SJSA1 (cell line): ENCODE measurements at places on chromosomes 7 and 10. TPM values are rescaled to one million over a fixed set of nuclear protein-coding genes. Genes with fewer than 3 reads are reported as not detected.

The TET1 gene
- 1.9 and 4.4 TPM in 2 replicates for total RNA-seq

GRCh38 chr10:31706464-31707092, 222.1 kb downstream of the ARHGAP12 start:
- no peak for DNase-seq
- H3K36me3 ChIP-seq: no peaks in the 10 kb centered on the region
- peaks cover 27% of the 10 kb centered on the region for H3K4me1 ChIP-seq
- H3K4me3 ChIP-seq: no peak overlapping the region

GRCh38 chr7:139901901-139902300, 72.8 kb downstream of the TBXAS1 start:
- H3K27me3 ChIP-seq: no peaks in the 10 kb centered on the region
- H3K36me3 ChIP-seq: no peaks in the 10 kb centered on the region
- H3K4me3 ChIP-seq: no peak overlapping the region

The FANK1 gene
- total RNA-seq: 0.18 TPM in 1 of 2 replicates, not detected in the other

The PRSS37 gene
- total RNA-seq: not detected in 2 replicates

- no peak overlapping the region for H3K27ac ChIP-seq
- no peaks in the 10 kb centered on the region for H3K27me3 ChIP-seq
- H3K36me3 ChIP-seq: no peaks in the 10 kb centered on the region
- H3K4me3 ChIP-seq: no peak overlapping the region
- no peak for DNase-seq
Observed at GRCh38 chr10:61257956-61258496, 195.2 kb downstream of the TMEM26 start.

The HTRA1 gene
- 8.4 and 12.3 TPM in 2 replicates for total RNA-seq

The ANKRD30A gene
- not detected in 2 replicates for total RNA-seq

The KIAA1549 gene
- 0.75 and 0.95 TPM in 2 replicates for total RNA-seq

DNA sequence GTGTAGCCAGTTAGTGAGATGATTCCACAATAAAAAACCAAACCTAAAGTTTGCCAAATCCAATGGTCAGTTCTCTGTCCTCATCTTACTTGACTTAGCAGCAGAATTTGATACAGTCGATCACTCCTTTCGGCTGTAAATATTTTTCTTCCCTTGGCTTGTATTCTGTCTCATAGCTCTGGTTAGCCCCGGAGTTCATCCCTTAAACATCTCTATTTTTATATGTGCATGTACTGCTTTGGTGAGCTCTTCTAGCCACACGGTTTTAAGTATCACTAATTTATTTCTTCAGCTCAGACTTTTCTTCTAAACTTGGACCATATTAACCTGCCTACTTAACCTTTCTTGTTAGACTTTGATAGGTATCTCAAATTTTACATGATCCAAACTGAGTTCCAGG, 17.8 kb upstream of the ASB15 start:
- H3K36me3 ChIP-seq: no peaks in the 10 kb centered on the region
- no peak overlapping the region for H3K27ac ChIP-seq
- no peak for DNase-seq
- H3K4me1 ChIP-seq: no peaks in the 10 kb centered on the region
- H3K4me3 ChIP-seq: no peak overlapping the region

DNA sequence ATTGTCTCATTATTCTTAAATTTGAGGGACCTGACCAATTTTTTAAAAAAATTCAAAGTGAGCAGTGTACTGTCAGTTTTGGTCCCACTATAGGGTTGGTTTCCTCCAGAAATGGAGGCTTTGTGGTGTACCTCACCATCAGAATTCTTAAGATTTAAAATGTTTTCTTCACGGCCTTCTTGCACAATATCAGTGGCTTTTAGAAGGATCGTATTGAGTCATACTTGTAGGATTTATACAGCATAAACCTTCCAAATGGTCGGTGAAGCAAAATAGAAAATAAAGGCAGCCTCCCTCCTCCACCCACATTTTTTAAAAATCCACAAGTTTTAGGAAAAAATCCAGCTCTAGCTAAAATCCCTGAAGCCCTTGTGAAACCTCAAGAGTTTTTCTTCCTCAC, 126.4 kb downstream of the RNLS start:
- no peaks in the 10 kb centered on the region for H3K36me3 ChIP-seq
- H3K4me3 ChIP-seq: no peak overlapping the region
- DNase-seq: no peak

GRCh38 chr10:25683344-25683743, 250.7 kb upstream of the MYO3A start:
- H3K4me3 ChIP-seq: no peak overlapping the region
- H3K36me3 ChIP-seq: no peaks in the 10 kb centered on the region
- H3K27me3 ChIP-seq: no peaks in the 10 kb centered on the region
- peaks cover 38% of the 10 kb centered on the region for H3K4me1 ChIP-seq
- H3K27ac ChIP-seq: peak overlapping the region; percentile 86; the same call in 1 of the 2 replicates

- H3K4me1 ChIP-seq: no peaks in the 10 kb centered on the region
- no peak overlapping the region for H3K27ac ChIP-seq
- H3K36me3 ChIP-seq: no peaks in the 10 kb centered on the region
- peak; percentile 16 for DNase-seq
- no peaks in the 10 kb centered on the region; the same call in 1 of the 2 replicates for H3K27me3 ChIP-seq
- H3K4me3 ChIP-seq: no peak overlapping the region
Observed at GRCh38 chr7:155985518-155986250, 173.4 kb upstream of the SHH start.

- H3K36me3 ChIP-seq: peaks cover 19% of the 10 kb centered on the region
- H3K27ac ChIP-seq: no peak overlapping the region
- H3K4me1 ChIP-seq: peaks cover 9% of the 10 kb centered on the region
- no peak overlapping the region for H3K4me3 ChIP-seq
Observed at GRCh38 chr10:15155978-15156656, 12.4 kb downstream of the NMT2 start.

DNA sequence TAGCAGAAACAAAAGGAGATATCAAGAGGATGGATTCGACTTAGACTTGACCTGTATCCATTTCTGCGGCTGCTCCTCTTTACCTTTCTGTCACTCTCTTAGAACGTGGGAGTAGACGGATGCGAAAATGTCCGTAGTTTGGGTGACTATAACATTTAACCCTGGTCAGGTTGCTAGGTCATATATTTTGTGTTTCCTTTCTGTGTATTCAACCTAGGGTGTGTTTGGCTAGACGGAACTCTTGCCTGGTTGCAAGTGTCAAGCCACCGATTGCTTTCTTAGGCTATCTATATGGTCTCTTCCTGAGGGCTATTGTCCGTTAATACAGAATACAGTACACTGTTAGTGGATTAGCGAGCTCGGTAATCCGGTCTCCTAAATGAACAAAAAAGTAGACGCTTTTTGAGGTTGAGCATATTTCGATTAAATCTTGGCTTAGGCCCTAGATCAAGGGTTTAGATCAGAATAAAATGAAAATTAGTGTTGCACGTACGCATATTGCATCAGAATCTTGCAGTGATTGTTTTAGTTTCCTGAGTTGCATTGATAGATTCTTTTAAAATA, 1.2 kb downstream of the PTEN start:
- peaks cover 10% of the 10 kb centered on the region for H3K36me3 ChIP-seq
- H3K4me1 ChIP-seq: peaks cover 3% of the 10 kb centered on the region; the same call in 1 of the 2 replicates
- H3K4me3 ChIP-seq: peak overlapping the region; percentile 94
- no peak for DNase-seq
- no peaks in the 10 kb centered on the region for H3K27me3 ChIP-seq

The KCND2 gene
- not detected in 2 replicates for total RNA-seq

DNA sequence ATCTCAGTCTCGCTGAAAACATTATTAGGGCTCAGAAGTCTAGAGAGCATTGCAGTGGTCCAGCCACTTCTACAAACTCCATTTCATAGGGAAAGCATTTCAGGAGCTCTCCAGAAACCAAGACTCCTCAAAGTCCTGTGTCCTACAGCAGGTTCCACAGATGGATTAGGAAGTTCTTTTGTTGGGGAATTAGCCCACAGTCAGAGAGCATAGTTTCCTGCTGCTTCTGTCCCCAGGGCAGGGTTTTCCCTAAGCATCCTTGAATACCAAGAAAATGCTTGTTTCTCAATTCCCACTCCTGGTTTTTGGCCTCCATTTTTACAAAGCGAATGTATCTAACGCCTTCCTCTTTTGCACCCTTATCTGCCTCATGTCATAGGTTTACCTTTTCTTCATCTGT, 235.9 kb upstream of the PODXL start:
- H3K4me1 ChIP-seq: no peaks in the 10 kb centered on the region
- DNase-seq: no peak
- H3K4me3 ChIP-seq: no peak overlapping the region

- DNase-seq: no peak
- no peaks in the 10 kb centered on the region for H3K27me3 ChIP-seq
- H3K4me1 ChIP-seq: no peaks in the 10 kb centered on the region
- no peaks in the 10 kb centered on the region for H3K36me3 ChIP-seq
Observed at GRCh38 chr10:18449611-18450026, 201.8 kb downstream of the NSUN6 start.

GRCh38 chr10:132402781-132403241, 5.8 kb downstream of the PWWP2B start:
- no peak for DNase-seq
- H3K4me3 ChIP-seq: no peak overlapping the region
- no peaks in the 10 kb centered on the region for H3K36me3 ChIP-seq
- H3K27me3 ChIP-seq: no peaks in the 10 kb centered on the region
- no peak overlapping the region for H3K27ac ChIP-seq
- H3K4me1 ChIP-seq: no peaks in the 10 kb centered on the region; the same call in 1 of the 2 replicates

GRCh38 chr10:14244801-14245211, 85.9 kb downstream of the FRMD4A start:
- peak; percentile 18 for DNase-seq
- no peaks in the 10 kb centered on the region for H3K36me3 ChIP-seq
- H3K4me1 ChIP-seq: peaks cover 12% of the 10 kb centered on the region
- no peak overlapping the region for H3K4me3 ChIP-seq

The SPDYE16 gene
- total RNA-seq: not detected in 2 replicates

DNA sequence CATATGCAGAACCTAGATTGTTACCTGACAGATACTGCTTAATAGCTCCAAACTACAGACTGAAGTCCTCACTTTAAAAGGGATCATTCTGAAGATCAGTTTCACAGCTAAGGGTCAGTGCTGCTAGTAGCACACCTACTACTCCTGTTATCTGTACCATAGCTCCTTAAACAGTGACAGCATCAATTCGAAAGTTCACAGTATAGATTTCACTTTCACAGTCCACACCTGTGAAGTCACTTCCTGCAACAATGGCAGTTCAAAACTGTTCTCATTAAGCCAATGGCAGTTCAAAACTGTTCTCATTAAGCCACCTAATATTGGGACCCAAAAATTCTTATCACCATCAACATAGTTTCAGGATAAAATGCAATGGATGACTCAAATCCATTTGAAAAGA, 10.7 kb upstream of the FHIP2A start:
- H3K27me3 ChIP-seq: no peaks in the 10 kb centered on the region
- no peak overlapping the region for H3K4me3 ChIP-seq
- peaks cover under 1% of the 10 kb centered on the region; the same call in 1 of the 2 replicates for H3K4me1 ChIP-seq
- H3K27ac ChIP-seq: no peak overlapping the region
- H3K36me3 ChIP-seq: no peaks in the 10 kb centered on the region; the same call in 1 of the 2 replicates

The ANKRD2 gene
- total RNA-seq: 0.22 TPM in 1 of 2 replicates, not detected in the other

The AGMO gene
- total RNA-seq: not detected in 2 replicates

DNA sequence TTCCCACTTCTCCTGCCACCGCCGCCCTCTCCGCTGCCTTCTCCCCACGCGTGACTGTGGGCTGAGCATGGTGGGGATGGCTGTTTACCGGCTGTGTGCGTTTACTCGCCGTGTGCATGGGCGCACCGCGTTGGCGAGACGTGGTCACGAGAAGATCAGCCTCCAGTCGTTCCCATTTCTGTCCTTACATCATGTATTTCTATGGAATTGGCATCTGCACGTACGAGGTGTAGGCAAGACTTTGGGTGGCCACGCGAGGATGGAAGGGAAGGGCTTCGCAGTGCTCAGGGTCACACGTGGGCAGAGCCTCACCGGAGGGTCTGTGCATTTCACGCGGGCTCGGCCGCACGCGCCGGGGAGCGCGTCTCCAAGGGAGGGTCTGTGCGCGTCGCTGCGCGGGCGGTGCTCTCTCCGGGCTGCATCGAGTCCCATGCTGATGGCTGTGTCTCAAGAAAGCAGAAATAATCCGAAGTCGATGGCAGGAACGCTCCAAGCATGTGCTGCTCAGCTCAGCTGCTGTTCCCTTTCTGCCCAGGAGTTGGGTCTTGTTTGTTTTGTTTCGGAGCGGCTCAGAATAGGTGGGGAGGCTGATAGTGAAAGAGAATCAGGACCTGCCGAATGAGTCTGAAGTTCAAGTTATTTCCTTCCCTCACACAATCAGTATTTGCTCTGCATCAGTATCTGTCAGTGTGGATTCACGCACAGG, 973 bp downstream of the CAMK1D start:
- no peaks in the 10 kb centered on the region for H3K27me3 ChIP-seq
- peak; percentile 43 for DNase-seq
- peaks cover 17% of the 10 kb centered on the region for H3K4me1 ChIP-seq
- no peak overlapping the region for H3K27ac ChIP-seq
- peak overlapping the region; percentile 76 for H3K4me3 ChIP-seq
- peaks cover 4% of the 10 kb centered on the region; the same call in 1 of the 2 replicates for H3K36me3 ChIP-seq

DNA sequence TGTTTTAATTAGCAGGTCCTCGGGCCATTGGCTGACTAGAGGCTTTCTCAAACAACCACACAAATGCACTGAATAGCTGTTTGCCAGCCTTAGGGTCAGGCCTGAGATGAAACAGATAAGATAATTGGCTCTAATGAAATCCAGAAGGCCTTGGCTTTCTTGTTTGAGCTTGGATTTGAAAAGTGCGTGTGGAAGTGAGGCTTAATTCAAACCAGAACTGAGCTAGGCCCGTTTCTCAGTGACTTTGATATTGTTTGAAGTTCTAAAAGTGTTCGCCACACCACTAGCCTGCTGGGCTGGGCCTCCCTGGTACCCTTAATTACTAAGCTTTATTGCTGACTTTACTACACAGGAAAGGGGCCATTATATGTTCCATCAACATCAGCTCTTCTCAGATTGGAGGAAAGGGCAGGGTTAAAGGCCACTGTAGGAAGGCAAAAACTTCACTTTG, 270.6 kb downstream of the TWIST1 start:
- H3K27me3 ChIP-seq: no peaks in the 10 kb centered on the region
- DNase-seq: no peak
- no peak overlapping the region for H3K27ac ChIP-seq
- no peaks in the 10 kb centered on the region for H3K36me3 ChIP-seq
- no peak overlapping the region for H3K4me3 ChIP-seq

The PDE6C gene
- total RNA-seq: not detected in 2 replicates

DNA sequence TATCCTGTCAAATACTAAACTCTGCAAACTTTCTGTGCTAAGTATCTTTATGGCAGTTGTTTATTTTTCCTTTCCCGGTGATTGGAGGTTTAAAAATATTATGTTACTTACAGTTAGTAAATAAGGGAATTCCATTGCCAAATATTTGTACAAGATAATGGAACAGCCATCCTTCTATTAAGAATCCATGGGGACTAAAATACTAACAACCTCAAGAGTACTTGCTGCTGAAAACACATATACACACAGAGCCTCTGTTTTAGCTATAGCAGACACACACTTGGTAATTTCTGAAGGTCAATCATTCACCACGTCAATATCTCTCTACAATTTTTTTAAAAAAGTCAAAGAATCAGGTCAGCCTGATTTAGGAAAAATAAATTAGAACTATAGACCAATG, 32.4 kb downstream of the TSPAN12 start:
- no peak for DNase-seq
- no peak overlapping the region for H3K27ac ChIP-seq
- no peak overlapping the region for H3K4me3 ChIP-seq
- H3K4me1 ChIP-seq: no peaks in the 10 kb centered on the region
- no peaks in the 10 kb centered on the region for H3K27me3 ChIP-seq

The WNT2 gene
- total RNA-seq: 2.5 and 3.3 TPM in 2 replicates

The MBL2 gene
- total RNA-seq: not detected in 2 replicates

- H3K36me3 ChIP-seq: peaks cover 12% of the 10 kb centered on the region
- no peaks in the 10 kb centered on the region for H3K27me3 ChIP-seq
- H3K4me1 ChIP-seq: peaks cover 14% of the 10 kb centered on the region
- peak; percentile 57 for DNase-seq
Observed at GRCh38 chr10:87961314-87961713, 97.9 kb downstream of the PTEN start.

GRCh38 chr7:16465469-16466361, at the start of gene SOSTDC1:
SOSTDC1 (minus strand) TSS chr7:16465738; CDS start chr7:16465668, 70 bp downstream.
- peaks cover 10% of the 10 kb centered on the region for H3K4me1 ChIP-seq
- H3K27me3 ChIP-seq: no peaks in the 10 kb centered on the region
- H3K36me3 ChIP-seq: no peaks in the 10 kb centered on the region
- peak within 1 kb of the TSS; percentile 0; the same call in 1 of the 2 replicates for H3K27ac ChIP-seq
